ENCODE measurements at places on chromosomes 6 and 20.

DNA sequence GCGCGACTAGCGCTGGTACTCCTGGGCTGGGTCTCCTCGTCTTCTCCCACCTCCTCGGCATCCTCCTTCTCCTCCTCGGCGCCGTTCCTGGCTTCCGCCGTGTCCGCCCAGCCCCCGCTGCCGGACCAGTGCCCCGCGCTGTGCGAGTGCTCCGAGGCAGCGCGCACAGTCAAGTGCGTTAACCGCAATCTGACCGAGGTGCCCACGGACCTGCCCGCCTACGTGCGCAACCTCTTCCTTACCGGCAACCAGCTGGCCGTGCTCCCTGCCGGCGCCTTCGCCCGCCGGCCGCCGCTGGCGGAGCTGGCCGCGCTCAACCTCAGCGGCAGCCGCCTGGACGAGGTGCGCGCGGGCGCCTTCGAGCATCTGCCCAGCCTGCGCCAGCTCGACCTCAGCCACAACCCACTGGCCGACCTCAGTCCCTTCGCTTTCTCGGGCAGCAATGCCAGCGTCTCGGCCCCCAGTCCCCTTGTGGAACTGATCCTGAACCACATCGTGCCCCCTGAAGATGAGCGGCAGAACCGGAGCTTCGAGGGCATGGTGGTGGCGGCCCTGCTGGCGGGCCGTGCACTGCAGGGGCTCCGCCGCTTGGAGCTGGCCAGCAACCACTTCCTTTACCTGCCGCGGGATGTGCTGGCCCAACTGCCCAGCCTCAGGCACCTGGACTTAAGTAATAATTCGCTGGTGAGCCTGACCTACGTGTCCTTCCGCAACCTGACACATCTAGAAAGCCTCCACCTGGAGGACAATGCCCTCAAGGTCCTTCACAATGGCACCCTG, 1.6 kb downstream of the TPBG start:
- no peak for DNase-seq

GRCh38 chr6:132703936-132704335, 9.9 kb downstream of the VNN1 start:
- no peak for DNase-seq

GRCh38 chr6:168516944-168517741, 76.2 kb downstream of the SMOC2 start:
- no peak for DNase-seq

GRCh38 chr20:58537831-58538230, 22.6 kb upstream of the APCDD1L start:
- DNase-seq = no peak

- DNase-seq = no peak
Measured at GRCh38 chr20:63054681-63055240, 48.0 kb upstream of the BHLHE23 start.

Measured in activated gamma-delta T cell (primary cell).